ENCODE measurements at places on chromosomes 5 and 9.
A peak's percentile ranks its signal among the peaks of the same experiment; 100 is the strongest.

- peak; percentile 73 for DNase-seq
These were observed 241.7 kb upstream of the KCNN2 start for GRCh38 chr5:114120166-114120565.

GRCh38 chr5:173575985-173576384, 40.5 kb downstream of the BOD1 start:
- DNase-seq, result no peak

DNA sequence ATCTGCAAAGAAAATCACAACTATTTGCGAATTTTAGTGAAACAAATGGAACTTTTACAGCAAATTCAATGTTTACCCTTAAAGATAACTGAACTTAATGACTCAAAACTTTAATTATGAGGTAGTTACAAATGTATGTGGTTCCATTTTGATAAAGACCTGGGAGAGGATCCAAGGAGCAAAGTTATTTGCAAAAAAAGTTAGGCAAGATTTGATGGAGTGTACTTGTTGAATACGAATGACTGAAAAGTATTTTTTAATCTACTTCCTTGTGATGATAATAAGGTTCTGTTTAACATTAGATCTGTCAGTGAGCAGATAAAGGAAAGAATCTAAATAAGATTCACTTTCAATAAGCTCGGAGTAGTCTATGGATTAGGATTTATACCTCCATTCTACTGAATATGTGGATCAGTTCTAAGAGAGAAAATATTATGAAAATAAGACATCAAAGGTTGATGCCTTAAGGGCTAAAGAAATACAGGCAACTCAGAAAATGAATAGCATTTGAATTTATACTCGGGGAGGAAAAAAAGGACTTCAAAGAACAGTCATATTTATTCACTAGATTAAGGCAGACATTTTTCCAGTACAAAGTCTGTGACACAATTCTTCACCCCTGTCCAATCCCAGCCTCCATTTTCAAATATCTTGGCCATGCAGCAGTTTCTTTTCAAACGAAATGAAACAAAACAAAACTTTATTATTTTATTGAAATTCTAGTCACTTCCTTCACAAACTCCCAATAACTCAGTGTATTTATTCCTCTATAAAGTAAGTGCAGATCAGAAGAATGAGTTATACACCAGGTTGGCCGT, 199.8 kb downstream of the PDE4D start:
- DNase-seq, result no peak

GRCh38 chr5:109739741-109740728, 50.3 kb downstream of the MAN2A1 start:
- no peak for DNase-seq

DNA sequence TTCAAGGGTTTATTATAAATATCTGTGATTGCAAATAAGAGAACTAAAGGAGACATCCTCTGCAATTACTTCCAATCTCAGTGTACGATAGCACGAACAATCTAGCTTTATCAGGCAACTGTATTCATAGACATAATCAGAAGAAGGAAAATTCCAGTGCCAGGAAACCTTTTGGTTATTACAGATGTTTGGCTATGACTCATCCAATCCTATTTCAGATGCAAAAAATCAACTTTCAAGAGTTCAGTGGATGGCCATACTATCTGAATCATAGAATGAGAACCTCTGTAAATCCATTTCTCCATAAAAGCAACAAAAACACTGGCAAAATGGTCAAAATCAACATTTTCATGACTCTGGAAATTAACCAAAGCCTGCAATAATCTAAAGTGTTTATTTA, 37.9 kb downstream of the GAS1 start:
- DNase-seq, result no peak

DNA sequence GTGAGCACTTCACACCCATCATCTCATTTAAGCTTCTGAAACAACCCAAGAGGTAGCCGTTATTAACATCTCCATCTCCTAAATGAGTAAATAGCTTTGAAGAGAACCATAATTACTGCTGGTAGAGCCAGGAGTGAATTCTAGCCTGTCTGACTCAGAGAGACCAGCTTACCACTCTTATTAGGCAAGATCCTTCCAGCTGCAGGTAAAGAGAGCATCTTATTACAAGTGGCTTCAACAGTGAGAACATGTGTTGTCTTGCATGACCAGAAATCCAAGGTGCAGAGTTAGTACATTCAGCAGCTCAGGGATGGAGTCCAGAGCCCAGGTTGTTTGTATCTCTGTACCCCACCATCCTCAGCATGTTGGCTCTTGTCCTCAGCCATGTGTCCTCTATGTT, 10.9 kb upstream of the AFAP1L1 start:
- DNase-seq, result no peak

DNA sequence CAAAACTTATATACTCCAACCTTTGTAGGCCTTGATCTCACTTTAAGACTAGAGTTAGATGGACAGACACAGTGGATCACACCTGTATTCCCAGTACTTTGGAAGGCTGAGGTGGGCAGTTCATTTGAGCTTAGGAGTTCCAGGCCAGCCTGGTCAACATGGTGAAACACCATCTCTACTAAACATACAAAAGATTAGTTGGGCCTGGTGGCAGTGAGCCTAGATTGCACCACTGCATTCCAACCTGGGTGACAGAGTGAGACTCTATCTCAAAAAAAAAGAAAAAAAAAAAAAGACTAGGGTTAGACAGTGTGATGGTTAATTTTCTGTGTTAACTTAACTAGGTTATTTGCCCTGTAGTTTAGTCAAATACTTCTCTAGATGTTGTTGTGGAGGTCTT, 74.1 kb downstream of the CFAP95 start:
- DNase-seq, result no peak

DNA sequence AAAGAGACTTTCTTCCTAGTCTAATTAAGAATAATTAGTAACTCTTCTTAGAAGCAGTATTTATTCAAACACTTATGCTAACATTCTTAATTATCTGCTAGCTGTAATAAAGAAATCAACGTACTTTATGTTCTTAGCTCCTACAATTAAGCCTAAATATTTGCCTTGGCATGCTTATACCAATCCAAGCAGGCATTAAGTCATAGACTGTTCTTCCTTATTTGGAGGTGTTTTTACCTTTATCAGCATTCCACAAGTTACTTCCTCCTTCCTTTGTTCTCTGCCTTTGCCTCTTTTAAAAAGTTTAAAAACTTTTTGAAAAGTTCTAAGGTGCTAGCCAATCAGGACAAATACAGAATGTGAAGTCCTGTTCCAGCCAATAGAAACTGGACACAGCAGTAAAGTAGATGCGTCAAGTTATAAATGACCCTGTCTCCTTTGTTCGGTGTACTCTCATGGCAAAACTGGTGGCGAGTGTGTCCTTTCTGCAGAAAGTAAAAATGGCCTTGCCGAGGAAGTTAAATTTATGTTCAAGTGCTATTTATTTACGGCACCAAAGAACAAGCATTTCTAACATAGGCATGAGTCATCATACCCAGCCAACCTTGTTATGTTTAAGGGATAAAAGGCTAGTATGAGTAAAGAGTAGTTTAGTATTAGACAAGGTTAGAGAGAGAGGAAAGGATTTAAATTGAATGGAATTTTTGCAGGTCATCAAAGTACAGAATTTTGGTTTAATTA, 58.6 kb downstream of the GPBP1 start:
- DNase-seq, result peak; percentile 11

DNA sequence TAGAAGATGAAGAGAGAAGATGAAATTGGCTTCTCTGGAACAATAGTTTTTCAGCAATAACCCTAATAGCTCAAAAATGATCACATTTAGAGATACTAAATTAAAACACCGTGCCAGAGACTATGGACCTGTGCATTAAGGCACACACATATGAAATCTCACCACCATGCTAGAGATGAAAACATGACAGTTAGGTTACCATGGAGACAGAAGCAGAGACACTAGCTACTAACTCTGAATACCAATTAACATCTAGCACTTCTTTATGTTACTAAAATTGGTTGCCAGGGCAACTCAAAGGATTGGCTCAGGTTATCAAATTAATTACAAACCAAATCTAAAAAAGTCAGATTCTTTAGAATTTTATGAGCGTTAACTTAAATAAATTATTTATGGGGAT, 337.7 kb downstream of the PLK2 start:
- DNase-seq, result no peak

DNA sequence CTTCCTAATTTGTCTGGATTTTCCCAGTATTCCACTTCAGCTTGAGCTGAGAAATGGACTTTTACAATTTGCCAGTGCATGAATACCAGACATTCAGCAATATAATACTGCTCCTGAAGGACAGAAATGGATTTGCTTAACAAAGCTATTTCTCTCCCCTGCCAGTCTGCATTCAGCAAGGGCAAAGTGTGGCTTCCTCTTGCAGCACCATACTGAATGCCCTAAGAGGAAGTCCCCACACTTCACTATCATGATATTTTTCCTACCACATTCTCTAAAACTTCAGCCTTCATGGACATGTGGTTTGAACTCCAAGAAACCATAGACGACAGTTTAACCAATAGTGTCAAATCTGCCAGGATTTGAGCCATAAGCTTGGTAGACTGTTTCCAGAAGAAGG, 19.8 kb upstream of the TLE4 start:
- DNase-seq, result no peak

DNA sequence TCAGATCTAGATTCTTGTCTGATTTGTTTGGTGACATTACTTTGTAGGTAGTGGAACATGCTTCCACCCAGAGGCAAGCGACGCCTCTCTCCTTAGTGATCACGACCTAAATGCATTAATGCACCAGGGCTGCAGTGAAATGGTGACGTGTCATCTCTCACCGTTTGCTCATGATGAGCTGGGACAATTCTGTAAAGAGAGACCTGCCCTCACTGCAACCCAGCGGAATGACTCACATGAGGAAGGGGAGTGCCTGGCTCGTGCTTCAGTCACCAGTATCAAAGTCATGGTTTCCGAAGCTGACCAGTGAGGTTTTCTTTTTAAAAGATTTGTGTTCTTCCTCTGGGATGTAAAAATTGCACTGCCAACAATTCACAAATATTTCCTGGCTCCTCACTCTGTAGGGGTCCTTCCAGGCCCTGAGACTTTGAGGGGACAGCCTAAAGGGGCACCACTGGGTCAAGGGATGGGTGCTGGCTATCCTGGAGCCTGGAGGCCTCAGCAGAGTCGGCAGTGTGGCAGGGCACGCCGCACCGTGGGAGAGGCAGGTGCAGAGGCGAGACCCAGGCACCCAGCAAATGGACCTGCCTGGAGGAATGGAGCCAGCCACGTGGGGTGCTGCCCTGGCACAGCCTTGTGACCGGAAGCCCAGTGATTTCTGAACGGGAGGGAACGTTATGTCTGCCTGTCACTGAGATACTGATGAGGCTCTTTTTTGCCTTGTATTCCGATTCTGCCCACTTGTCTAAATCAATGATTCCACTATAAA, 17.3 kb downstream of the QSOX2 start:
- no peak for DNase-seq

- DNase-seq, result no peak
These were observed 107.8 kb downstream of the GAS1 start for GRCh38 chr9:86839522-86839921.

DNA sequence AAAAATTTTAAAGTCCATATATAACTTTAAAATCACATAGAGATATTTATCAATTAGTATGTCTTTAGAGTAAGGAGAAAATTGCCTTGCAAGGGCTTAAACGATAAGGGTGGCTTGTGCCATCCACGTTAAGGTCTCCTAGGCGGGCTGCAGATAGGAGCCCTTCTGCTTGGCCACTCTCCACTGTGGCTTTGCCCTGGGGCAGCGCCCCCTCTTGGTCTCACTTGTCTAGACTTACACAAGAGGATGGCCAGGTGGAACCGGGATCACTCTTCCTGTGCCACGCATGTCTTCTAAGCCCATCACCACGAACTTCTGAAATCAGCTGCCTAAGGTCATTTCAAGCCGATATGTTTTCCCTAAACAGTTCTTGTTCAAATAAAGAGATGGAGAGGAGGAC, 2.9 kb downstream of the FPGS start:
- DNase-seq, result no peak

GRCh38 chr5:108884736-108885135, 137.0 kb downstream of the FER start:
- no peak for DNase-seq

All from LNCaP clone FGC (cell line).